ENCODE measurements at places on chromosomes 2 and 18.

DNA sequence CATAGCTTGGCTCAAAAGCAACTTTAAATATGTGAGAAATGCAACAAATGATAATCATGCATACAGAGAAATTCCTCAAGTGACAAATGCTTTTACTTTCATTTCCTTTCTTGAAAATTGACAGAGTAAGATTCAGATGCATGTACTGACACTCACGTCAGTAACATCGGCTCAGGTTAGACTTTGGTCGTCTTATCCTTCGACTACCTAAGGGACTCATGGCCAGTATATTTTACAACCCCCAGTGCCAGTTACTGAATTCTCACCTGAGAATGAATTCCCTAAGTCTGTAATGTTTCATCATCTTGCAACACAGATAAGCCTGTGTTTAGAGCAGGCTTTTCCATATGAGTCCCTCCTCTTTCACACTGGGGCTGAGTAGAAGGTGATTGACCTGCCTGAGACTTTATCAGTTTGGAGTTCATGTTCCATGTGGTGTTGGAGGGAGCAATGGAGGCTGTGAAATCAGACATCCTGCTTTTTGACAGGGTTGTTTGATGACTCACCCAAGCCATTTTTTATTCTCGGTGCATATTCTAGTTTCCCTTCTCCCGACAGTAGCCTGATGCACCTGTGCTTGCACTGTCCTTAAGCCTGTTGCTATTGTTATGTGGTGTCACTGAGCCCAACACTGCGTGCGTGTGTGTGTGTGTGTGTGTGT, 30.5 kb upstream of the ATP8B1 start:
- DNase-seq = no peak

- DNase-seq = no peak
Measured at GRCh38 chr2:78561876-78562275, 463.6 kb upstream of the REG3G start.

DNA sequence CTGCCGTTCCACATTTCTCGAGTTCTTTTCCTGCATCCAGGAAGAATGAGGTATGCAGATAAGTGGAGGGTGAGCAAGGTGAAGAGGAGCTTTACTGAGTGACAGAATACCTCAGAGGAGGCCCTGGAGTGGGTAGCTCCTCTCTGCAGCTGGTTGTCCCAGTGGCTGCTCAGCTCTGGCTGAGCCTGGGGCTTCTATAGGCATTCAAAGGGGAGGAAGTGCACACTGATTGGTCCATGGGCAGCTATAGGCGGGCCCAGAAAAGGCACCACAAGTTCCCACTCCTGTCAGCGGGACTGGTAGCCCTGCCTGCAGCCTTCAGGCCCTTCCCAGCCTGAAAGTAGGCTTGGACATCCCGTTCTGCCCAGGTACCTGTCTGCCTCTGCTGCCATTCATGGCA, 94.7 kb downstream of the DOK6 start:
- DNase-seq = no peak

- DNase-seq = no peak
Measured at GRCh38 chr18:37438417-37439180, 127.0 kb downstream of the CELF4 start.

- DNase-seq = no peak
Measured at GRCh38 chr2:34808426-34808825, 1209.3 kb upstream of the FAM98A start.

DNA sequence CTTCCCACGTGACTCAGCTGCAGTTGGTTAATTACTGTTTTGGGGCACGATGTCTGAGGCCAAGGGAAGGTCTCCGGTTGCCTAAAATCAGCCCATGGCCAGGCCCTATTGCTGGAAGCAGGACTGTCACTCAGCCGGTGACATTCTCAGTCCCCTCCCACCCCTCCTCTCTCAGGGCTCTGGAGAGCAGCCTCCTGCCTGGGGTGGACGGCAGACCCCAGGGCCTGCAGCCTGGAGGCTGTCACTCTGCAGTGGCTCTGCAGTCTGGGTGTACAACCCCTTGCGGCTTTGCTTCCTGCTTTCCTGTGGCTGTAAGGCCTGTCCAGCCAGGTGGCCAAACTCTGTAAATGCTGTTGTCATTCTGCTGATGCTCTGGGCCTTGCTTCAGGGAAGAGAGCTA, 32.8 kb downstream of the ZBTB7C start:
- DNase-seq = no peak

GRCh38 chr2:26934985-26935384, 35.5 kb upstream of the MAPRE3 start:
- no peak for DNase-seq

- DNase-seq = no peak
Measured at GRCh38 chr2:69517410-69517809, 80.2 kb upstream of the NFU1 start.

DNA sequence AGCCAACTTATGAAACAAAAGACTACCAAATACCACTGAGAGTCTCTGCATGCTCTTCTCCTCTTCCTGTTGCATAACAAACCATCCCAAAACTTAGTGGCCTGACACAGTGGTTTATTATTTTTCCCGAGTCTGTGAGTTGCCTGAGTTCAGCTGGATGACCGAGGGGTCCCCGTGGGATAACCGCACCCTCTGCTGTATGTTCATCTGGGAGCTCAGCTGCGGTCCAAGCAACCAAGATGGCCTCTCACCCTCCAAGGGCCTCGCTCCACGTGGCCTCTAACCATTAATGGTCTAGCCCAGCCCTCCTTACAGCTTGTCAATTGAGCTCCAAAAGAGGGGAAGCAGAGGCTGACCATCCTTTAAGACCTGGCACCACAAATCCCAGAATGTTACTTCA, 17.1 kb downstream of the ITM2C start:
- no peak for DNase-seq
